Activated naive CD4-positive, alpha-beta T cell (primary cell): ENCODE measurements at places on chromosomes 11 and 22.

GRCh38 chr11:70538641-70539359, 140.5 kb downstream of the CTTN start:
- DNase-seq: no peak

DNA sequence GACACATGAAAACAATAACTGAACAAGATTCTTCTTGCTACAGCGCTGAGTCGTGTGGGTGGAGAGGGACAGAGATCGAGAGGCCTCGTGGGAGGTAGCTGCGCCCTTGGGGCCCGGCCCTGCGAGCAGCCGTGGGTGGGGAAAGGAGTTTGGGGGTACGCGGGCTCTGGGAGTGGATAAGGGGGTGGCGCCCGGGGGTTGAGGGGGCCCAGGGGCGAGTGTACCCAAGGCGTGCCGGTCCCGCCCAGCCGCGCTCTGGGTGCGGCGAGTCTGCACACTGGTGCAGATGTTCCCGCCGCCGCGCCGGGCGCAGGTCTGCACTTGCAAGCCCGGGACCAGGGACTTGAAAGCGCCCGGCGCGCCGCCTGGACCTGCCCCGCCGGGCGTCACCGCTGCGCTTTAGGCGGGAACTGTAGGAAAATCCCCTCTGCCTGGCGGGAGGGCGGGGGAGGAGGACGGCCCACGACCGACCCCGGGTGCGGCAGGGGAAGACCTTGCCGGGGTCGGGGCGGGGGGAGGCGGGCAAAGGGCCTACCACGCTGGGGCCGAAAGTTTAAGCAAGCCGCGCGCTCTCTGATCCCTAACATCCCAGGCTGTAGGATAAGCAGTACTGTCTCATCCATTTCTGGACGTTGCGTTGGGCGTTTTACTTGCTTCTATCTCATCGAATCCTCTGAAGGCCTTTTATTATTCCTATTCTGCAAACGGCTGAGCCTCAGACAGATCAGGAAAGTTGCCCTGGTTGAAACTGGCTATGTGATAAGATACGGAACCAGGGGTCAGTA, 1.4 kb upstream of the KREMEN1 start:
- DNase-seq: peak; percentile 25

DNA sequence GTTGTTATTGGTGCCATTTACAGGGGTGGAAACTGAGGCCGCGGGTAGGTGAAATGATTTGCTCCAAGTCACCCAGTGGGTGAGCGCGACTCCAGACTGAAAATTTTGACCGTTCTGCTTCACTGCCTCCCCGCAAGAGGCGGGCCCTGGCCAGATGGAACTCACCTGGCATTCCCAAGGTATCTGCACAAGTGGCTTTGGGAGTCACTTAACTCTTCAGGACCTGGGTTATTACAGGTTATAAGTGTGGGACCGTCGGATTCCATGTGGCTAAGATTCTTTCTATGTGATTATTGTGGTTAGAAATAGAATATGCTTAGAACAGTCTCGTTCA, 598 bp downstream of the CABIN1 start:
- DNase-seq: no peak

DNA sequence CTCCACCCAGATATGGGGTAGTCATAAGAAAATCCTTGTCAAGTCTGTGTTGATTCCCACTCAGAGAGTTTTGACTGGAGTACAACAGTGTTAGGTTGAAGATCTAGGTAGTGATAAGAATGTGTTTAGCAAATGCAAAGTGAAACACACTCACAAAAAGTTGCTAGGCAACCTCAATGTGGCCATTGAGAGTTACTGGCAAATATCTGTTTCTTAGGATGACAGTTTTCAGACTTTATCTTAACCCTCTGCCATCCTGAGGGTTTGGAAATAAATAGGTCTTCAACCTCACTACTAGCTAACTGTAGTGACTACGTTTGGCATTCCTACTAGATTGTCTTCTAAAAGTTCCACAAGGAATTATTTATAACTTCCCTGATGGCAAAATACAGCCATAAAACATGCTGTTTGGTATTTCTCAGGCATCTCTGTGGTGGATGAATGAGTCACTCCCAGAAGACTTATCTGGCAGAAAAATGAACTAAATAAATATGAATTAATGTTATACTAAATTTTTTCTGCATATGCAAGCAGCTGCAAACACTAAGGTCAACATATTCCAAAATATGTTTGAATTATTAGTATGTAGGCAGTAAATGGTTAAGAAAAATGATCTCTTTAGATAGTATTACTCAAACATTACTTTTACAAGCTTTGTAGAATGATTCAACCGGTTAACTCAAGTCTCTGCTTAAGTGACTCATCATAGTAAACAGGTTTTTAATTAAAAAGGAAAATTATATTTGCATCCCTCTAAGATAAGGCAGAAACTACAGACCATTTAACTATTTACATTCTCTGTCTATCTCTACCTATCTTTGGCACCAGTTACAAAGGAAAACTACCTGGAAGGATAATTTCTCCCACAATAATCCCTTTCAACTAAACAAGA, 17.1 kb upstream of the SYTL2 start:
- no peak for DNase-seq

- DNase-seq: no peak
Observed at GRCh38 chr22:23458663-23459541, 121.2 kb downstream of the IGLL1 start.

DNA sequence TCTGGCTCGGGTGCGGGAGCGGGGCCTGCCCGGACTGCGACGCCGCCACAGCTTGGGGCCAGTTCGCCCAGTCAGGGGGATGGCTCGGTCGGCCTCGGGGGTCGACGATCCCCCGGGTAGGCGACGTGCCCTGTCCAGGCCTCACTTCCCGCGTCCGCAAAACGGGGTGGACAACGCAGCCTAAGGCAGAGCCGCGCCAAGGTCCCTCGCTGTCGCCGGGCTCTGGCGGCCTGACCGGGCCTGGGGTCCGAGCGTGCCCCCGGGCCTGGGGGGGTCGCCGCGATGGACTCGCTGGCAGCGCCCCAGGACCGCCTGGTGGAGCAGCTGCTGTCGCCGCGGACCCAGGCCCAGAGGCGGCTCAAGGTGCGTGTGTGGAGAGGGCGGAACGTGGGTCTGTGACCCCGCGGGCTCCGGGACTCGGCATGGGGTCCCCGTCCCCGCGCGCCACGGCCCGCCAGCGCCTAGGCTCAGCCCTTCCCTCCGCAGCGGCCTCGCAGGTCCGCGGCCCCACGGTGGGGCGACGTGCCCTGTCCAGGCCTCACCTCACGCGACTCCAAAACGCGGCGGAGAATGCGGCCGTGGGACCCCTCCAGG, 4.2 kb downstream of the SEPTIN5 start:
- no peak for DNase-seq

- DNase-seq: no peak
Observed at GRCh38 chr11:120523196-120523595, 11.6 kb downstream of the GRIK4 start.

- DNase-seq: no peak
Observed at GRCh38 chr22:17358415-17358814, 10.8 kb upstream of the CECR2 start.

DNA sequence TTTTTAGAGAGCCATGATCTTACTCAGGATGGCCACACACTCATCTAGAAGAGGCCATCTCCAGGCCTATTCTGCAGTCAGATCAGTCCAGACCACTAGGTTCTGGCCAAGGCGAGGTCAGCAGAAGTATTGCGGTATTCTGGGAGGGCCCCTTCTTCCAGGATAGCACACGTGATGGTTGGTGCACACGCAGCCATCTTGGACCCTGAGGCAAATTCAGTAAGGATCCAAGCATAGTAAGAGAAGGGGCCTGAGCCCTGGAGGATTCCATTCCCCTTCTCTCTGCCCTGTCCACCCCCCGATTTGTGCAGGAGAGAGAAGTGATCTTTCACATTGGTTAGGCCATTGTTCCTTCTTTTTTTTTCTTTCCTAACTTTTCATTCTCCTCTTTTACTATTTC, 957.9 kb downstream of the BRD1 start:
- DNase-seq: no peak

GRCh38 chr22:48828688-48829087, 999.0 kb downstream of the BRD1 start:
- DNase-seq: no peak

DNA sequence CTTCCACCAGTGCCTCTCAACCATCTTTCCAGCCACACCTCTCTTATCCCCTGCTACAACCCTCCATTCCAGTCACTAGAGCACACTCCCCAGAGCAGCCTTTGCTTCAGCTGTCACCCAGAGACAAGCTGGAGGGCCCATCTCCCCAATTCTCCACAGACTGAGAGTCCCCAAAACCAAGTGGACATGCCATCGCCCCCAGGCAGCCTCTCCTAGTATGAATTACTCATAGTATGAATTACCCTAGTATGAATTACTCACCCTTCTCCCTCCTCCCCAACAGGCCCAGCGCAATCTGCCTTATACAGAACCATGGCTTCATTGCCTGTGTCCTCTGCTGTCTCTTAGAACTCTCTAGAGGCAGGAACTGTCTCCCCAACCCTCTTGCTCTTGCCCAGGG, 24.8 kb downstream of the MYH9 start:
- DNase-seq: no peak

GRCh38 chr11:78914503-78914902, 339.8 kb upstream of the NARS2 start:
- no peak for DNase-seq

GRCh38 chr11:29343465-29344333, 673.1 kb downstream of the KCNA4 start:
- DNase-seq: no peak

DNA sequence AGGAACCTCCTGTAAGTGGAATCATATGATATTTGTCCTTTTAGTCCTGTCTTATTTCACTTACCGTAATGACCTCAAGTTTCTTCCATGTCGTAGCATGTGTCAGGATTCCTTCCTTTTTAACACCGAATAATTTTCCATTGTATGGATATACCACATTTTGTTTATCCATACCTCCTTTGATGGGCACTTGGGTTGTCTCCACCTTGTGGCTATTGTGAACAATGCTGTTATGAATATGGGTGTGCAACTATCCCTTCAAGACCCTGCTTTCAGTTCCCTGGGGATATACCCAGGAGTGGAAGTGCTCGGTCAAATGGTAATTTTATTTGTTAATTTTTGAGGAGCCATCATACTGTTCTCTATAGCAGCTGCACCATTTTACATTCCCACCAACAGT, 244.9 kb upstream of the BLID start:
- DNase-seq: no peak

DNA sequence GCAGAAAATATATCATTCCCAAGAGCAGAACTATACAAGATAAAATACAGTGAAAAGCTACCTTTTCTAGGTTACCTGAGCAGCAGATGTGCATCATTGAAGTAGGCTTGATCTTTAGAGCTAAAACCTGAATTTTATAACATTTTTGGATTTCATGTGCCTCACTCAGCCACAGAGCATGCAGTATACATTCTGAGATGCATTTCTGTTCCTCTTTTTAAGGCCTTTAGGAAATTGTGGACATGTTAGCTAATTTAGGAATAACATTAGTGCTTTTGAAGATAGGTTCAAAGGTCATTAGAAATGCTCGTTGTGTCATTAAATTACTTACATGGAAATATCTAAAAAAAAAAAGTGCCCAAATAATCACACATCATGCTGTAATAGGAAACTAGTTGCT, 230.6 kb upstream of the PDGFD start:
- DNase-seq: no peak

GRCh38 chr22:49497266-49497665, 330.4 kb downstream of the BRD1 start:
- no peak for DNase-seq

DNA sequence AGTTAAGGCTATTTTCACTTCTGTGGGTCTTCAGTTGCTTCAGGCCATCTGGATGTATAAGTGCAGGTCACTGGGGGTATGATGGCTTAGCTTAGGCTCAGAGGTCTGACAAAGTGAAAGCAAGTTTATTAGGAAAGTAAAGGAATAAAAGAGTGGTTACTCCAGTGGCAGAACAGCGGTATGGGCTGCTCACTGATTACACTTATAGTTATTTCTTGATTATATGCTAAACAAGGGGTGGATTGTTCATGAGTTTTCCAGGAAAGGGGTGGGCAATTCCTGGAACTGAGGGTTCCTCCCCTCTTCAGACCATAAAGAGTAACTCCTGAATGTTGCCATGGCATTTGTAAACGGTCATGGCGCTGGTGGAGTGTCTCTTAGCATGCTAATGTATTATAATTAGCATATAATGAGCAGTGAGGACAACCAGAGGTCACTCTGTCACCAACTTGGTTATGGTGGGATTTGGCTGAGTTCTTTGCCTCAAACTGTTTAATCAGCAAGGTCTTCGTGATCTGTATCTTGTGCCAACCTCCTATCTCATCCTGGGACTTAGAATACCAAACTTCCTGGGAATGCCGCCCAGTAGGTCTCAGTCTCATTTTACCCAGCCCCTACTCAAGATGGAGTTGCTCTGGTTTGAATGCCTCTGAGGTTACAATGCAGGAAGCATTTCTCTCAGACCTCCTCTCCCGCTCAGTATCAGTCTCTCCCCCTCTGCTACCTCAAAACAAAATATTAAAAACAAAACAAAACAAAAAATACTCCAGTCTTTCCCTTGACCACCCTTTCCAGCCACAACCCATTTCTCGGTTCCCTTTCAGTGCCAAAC, 106.6 kb upstream of the SLC22A12 start:
- DNase-seq: no peak

DNA sequence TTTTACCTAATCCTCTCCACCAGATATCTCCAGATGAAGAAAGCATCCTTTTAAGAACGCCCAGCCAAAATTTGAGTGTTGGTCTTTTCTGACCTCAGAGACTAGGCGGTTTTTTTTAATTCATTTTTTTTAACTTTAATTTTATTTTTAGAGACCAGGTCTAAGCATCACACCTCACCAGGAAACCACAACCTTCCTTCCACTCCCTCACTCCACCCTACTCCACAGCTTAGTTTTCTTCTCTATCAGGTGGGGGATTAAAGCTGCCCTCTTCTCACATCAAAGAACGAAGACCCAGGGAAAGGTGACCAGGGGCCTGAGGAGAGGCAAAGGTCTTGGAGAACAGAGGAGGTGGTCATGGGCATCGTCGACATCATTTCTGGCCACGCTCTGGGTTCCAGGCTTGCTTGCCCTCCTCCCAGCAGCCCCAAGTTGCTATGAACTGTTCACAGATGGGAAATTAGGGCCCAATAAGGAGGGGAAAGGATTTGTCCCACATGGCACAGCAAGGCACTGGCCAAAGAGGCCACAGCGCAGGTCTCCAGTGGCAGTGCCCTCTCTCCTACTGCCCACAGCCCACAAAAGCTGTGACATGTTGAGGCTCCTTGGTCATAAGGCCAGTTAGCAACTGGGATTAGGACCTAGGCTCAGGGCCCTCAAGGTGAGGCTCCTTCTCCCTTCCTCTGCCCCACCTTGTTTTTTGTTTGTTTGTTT, 1.4 kb upstream of the PEX16 start:
- DNase-seq: no peak

DNA sequence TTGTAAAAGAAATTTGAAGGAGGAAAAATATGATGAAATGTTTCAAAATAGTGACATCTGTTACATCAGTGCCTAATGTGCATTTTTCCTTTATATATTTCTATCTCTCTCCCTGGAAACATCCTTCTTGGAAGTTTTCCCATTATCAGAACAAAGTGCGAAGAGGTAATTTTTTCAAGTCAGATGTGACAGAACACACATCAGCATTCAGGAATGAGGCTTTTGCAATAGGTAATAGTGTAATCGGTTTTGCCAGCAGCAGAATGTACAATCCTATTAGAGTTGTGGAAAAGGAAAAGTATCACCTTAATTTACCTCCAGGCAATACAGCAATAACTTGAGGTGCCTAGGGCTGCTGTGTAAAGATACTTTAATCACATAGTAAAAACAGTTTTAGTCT, 275.8 kb downstream of the FAT3 start:
- no peak for DNase-seq
